ENCODE measurements at places on chromosomes 3 and 15. TPM values are rescaled to one million over a fixed set of nuclear protein-coding genes. Genes with fewer than 3 reads are reported as not detected.

Gene TIGIT
- not detected for total RNA-seq

Gene CCR8
- not detected for total RNA-seq

Gene ATP10A
- total RNA-seq: 0.24 TPM

Gene SUCNR1
- 0.16 TPM for total RNA-seq

Gene KLF13
- 42.1 TPM for total RNA-seq

Gene TMEM266
- 0.39 TPM for total RNA-seq

Gene CKMT1A
- total RNA-seq: not detected

Gene CP
- 1.0 TPM for total RNA-seq

Gene BFSP2
- not detected for total RNA-seq

Gene ATG3
- total RNA-seq: 47.7 TPM

Gene TUSC7
- not detected for total RNA-seq

Gene TNNC1
- 0.26 TPM for total RNA-seq

Gene OR5K2
- not detected for total RNA-seq

Gene GOLGA8N
- total RNA-seq: 4.6 TPM

Gene SPRED1
- total RNA-seq: 29.0 TPM

Gene UPK1B
- total RNA-seq: not detected

Gene GHSR
- total RNA-seq: not detected

Gene KNG1
- not detected for total RNA-seq

Gene GOLGA6C
- not detected for total RNA-seq

Gene TRAT1
- total RNA-seq: not detected

Gene TF
- 0.08 TPM for total RNA-seq

Gene CTXND1
- 1.1 TPM for total RNA-seq

Gene TM4SF18
- 2.2 TPM for total RNA-seq

Gene ZWILCH
- total RNA-seq: 7.2 TPM

Gene LYZL4
- not detected for total RNA-seq

Measured in epithelial cell of alveolus of lung (primary cell).